ENCODE measurements at places on chromosomes 3 and 15.

DNA sequence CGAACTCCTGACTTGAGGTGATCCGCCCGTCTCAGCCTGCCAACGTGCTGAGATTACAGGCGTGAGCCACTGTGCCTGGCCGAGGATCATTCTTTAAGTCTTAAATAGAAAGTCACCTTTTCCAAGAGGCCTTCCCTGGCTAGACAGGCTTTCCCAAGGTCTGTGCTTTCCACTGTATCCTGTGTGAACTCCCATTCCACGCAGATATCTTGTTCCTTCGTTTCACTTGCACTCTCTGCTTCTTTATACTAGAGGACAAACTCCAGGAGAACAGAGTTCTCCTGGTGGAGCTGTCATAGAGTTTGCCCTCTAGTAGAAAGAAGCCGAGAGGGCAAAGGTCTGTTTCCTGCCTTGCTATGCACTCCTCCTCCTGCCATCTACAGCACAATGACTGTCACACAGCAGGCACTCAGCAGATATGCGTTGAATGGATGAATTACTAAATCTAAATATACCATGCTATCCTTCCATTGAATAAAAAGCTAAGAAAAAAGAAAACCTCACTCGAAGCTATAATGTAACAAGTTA lies 211.2 kb downstream of the FOXP1 start:
- no peak for DNase-seq

DNA sequence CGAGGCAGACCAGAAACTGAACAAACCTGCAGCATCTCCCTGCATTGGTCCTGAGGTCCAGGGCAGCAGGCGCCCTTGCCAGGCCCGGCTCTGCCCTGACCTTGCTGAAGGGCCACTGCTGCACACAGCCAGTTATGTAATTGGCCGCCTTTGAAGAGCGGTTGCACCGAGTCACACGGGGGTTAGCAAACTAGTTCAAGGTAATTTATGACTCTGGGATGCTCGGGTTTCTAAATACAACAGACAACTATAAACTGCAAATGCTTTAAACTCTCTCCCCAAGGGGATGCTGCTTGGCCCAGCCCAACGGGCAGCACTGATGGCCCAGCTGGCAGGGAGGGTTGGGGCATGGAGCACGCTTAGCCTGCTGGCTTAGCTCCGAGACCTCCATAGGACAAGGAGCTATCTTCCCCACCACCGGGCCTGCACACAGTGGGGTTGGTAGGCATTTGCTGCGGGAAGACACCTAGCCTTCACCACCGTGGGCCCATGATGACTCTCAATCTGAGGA lies 60.3 kb upstream of the IQSEC1 start:
- no peak for DNase-seq

DNA sequence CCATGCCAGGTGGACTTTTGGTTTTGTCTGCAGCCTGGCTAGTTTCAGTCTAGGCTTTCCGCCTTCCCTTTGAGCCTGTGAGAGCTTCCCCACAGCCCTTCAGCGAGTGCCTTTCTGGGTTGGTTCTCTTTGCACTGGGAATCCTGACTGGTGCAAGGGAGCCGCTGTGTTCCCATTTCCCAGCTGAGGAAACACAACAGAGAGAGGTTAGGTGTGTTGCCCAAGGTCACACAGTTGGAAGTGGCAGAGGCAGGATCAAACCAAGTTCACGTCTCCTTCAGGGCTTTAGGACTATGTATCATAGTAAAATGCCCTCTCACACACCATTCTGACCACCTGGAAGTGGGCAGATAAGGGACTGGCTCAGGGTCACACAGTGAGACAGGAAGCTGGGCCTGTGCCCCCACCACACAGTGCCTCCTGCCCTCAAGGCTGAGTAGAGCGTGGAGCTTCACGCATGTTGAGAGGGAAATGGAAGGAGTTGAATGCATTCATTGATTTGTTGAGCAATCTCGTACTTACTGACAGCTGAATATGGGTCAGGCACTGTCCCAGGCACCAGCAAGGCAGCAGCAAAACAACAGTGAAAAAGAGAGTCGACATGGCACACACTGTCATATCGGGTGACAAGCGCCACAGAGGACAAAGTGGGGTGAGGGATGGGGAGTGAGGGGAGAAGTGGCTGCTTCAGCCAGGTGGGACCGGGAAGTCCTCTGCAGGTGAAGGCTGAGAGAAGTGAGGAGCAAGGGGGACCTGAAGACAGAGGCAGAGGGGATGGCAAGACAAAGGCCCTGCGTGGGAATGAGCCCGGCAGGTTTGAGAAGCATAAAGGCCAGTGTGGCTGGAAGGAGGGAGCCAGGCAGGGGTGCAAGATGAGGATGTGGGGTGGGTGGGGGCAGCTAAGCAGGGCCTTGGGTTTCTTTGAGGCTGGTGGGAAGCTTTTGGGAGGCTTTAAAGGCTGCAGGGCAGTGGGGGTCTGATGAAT lies 12.3 kb upstream of the ANPEP start:
- DNase-seq: no peak

- DNase-seq: no peak
These were observed 10.9 kb downstream of the TRIP4 start for GRCh38 chr15:64398575-64398974.

- DNase-seq: no peak
These were observed 195.0 kb downstream of the ZNF621 start for GRCh38 chr3:40719660-40720287.

- no peak for DNase-seq
These were observed 199.5 kb downstream of the GOLGA6L6 start for GRCh38 chr15:20341901-20342600.

GRCh38 chr15:85540085-85540797 lies 159.8 kb downstream of the AKAP13 start:
- DNase-seq: no peak

GRCh38 chr3:158493931-158494330 lies 77.1 kb upstream of the MLF1 start:
- no peak for DNase-seq

GRCh38 chr3:187968883-187969580 lies 184.9 kb upstream of the LPP start:
- DNase-seq: no peak

DNA sequence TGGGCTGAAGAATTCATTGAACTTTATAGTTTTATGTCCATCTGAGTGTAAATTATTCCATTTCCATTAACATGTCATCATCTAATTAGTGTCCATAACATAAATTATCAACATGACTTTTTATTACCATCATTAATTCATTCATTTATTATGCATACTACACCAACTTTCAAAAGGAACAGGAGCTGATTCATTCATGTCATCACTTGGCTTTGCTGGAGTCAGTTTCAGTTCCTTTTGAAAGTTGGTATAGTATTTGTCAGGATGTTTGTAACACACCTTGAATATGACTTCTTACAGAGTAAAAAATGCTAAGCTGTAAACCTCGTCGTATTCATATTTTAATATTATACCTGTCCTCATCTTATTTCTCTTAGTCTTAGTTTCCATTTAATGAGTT lies 298.0 kb upstream of the RBMS3 start:
- no peak for DNase-seq

DNA sequence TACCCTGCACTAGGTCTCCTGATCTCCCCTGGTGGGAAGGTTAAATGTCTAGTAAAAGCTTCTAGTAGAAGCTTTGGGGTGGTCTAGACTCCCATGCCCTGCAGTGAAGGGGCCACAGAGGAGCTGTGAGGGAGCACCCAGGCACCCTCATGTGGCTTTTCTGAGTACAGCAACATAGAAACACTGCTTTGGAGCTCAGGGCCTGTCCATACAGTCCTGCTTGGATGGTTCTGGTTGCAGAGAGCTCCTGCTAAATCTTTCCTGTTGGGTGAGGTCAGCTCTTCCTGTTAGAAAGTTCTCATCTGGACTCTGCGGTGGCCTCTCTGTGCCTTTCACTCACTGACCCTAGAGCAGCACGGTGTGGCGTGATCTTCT lies 47.8 kb downstream of the GPD1L start:
- no peak for DNase-seq

DNA sequence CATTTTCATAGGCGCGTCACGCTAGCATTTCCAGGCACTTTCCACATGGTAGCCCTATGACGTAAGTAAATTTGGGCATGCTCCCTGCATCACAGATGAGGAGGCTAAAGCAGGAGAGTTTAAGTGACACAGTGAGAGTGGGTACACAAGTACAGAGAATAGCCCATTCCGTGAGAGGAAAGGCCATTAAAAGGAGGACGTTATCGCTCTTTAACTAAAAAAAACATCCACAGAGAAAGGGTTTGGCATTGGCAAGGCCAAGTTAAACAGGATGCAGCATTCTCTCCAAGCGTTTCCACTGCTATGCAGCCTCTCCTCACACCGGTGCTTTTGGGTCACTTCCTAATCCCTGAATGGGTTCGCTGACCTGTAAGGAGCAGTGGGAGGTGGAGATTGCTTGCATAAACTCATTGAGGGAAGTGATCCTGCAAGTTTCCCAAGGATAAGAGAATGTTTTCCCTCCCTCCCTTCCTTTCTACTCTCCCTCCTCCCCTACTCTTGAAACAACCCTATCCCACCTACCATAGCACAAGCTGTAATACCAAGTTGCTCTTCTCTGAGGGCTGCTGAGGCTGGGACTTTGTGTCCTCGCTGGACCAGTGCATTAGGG lies 147.7 kb downstream of the VGLL4 start:
- DNase-seq: no peak

Data from activated naive CD4-positive, alpha-beta T cell (primary cell).